MCF 10A (cell line): ENCODE measurements at places on chromosomes 3 and 15. TPM values are rescaled to one million over a fixed set of nuclear protein-coding genes. Genes with fewer than 3 reads are reported as not detected.
A peak's percentile ranks its signal among the peaks of the same experiment; 100 is the strongest.

The CAPN3 gene
- total RNA-seq: 4.7 and 7.5 TPM in 2 replicates

DNA sequence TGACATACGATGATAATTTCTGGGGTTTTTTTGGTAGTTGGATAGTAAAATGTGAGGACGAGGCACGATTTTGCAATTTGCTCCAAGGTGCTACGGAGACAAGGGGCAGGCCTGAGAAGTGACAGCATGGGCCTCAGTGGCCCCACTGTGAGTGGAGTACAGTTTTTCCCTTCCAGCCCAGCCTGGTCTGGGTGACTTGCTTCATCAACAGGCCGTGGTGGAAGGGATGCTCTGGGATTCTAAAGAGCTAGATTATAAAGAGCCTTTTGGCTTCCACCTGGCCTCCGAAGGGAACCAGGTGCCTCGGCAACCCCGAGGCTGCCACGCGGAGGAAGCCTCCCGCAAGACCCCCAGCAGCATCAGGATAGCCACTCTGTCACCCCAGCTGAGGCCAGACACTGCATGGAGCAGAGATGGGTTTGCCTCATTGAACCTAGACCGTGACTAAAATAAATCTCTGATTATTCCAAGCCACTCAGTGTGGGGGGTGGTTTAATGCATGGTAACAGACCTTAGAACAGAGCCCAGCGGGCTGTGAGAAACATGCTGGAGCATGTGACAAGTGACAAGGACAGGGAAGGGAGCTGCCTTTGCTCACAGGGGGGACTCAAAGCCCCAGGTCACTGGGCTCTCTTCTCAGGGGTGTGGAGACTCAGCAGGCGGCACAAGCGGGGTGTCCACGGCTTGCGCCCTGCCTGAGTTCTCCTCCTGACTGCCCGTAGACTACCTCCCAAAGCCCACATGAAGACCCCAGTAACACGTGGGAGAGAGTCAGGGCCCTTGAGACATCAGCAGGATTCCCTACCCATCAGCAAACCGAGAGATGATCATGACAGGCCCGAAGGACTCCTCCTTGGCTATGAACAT lies 22.6 kb upstream of the SLC41A3 start:
- no peak for DNase-seq

DNA sequence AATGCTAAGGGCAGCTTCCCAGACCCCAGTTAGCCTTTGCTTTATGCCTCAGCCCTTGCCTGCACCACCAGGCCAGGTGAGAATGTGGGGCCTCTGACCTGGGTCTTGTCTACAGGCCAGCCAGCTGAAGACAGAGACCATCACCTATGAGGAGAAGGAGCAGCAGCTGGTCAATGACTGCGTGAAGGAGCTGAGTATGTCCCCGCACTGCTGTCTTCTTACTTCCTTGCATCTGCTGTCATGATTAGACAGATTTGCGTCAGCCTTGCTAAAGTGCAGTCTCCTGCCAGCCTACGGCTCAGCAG lies 74.6 kb downstream of the CCK start:
- DNase-seq: no peak

DNA sequence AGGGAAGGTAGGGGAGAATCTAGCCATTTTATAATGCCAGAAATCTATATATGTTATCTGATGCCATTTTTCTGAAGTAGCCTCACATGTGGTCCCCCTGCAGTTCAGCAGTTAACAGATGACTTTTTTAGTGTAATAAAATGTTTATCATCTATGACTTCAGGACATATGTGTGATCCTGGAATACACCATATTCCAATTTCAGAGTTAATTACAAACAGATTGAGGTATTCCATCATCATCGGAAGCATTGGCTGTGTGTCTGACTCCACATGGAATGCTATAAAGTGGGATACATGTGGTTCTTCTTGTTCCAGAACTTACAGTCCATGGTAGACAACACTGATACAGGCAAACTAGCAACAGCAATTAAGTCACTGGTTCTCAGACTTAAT lies 45.9 kb upstream of the LIMD1 start:
- no peak for DNase-seq

GRCh38 chr3:185781759-185782158 lies 43.1 kb downstream of the IGF2BP2 start:
- DNase-seq: peak; percentile 24

- peak; percentile 54 for DNase-seq
Observed at GRCh38 chr3:132210476-132211346, 106.5 kb upstream of the ACP3 start.

- DNase-seq: no peak
Observed at GRCh38 chr3:131236421-131236820, 145.2 kb upstream of the NUDT16 start.

GRCh38 chr15:87135109-87135508 lies 1055.4 kb downstream of the AGBL1 start:
- no peak for DNase-seq
